Muscle of back (tissue), 13 donors: ENCODE measurements at places on chromosomes 2 and 18.

- peak; percentile 17 for DNase-seq
Measured at GRCh38 chr2:199659207-199659606, 191.8 kb downstream of the FTCDNL1 start.

- no peak for DNase-seq
Measured at GRCh38 chr2:100948942-100949811, 52.9 kb upstream of the RPL31 start.

DNA sequence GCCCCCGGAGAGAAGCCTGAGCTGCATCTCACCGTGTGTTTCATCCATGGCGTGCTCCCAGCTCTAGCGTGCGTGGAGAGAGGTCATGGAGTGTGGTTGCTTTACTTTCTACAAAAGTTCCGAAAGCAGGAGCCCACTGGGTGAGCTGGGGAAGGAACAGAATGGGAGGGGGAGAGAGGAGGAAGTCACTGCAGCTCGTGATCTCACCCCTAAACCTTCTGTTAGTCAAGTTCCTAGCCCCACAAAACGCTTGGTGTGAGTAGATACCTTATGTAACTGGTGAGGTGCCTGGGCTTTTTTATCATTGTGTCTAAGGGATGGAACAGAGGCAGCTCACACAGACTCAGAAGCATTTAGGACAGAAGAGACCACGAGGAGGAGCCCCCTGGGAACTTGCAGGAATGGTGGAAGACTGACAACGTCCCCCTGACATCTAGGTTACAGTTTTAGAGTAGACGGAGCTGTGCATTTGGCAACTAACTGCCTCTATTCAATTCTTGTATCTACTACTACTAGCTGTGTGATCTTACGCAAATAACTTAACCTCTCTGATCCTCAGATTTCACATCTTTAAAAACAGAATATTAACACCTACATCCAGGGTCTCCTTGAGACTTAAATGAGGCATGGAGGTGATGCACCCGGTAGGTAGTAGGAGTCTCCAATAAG is 123.3 kb downstream of the ARL4C start:
- DNase-seq = no peak

DNA sequence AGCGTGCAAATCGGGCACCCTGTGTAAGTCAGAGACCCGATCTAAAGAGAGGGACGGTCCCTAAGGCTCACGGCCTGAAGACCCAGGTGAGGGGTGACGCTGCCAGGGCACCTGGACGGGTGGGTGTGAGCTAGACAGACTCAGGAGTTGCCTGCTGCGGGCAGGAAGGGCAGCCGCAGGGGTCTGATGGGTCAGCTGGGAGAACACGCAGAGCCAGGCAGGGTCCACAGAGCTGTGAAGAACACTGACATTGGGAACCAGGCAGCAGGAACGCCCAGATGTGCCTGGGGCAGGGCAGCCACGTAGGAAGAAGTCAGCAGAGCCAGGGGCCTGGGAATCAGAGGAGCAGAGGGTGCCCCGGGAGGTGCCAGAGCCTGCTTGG is 25.9 kb downstream of the HDAC4 start:
- DNase-seq = no peak

DNA sequence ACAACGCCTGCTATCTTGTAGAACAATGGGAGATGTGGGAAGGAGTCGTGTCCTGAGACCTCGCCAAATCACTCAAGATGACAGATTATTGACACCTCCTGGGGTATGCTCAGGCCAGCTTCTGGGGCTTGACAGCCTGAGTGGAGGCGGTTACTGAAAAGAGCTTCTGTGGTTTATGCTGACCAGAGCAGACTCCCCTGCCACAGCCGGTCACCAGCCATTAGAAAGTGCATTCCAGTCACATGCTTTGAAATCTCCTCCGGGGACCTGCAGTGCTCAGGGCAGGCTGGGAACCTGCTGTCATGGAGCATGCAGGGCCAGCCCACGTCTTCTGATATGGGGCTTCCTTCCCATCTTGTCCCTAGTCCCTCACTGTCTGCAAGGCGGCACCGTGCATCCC is 215.9 kb downstream of the SEPTIN10 start:
- no peak for DNase-seq

GRCh38 chr2:201761101-201761500 is 19.6 kb downstream of the ALS2 start:
- DNase-seq = no peak

DNA sequence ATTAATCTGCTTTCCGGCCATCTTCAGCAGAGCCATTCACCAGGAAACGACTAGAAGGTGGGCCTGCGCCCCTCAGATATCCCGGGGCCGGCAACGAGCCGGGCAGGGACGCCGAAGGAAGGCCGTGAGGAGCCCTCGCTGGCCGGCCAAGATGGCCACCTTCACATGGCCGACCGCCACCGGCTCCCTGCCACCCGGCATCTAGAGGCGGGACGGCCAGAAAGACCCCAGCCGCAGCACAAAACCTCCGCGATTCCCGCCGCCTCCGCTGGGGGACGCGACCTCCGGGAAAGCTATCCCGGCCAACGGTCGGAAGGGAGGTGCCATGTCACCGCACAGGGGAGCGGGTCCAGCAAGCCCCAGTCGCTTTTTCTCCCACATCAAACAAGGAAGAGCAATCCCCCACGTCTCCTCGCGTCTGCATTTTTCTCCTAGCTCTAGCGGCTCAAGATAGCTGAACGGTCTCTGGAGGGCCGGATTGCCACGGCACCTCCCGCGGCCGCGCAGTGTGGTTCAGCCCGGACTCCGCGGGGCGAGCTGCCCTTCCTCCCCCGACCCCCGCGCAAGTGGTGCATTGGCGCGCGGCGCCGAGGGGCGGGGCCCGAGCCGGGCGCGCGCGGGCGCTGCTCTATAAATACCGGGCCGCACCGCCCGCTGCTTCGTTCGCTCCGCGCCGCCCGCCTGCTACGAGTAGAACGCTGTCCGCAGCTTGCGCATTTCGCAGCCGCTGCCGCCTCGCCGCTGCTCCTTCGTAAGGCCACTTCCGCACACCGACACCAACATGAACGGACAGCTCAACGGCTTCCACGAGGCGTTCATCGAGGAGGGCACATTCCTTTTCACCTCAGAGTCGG is at the start of gene MAT2A:
Gene MAT2A, plus strand, starts transcription at position 662 of the 854 bp plus-strand sequence. Its CDS starts 120 bp downstream, at position 782.
- DNase-seq = peak; percentile 97

- no peak for DNase-seq
Measured at GRCh38 chr2:23662941-23663920, 263.7 kb downstream of the ATAD2B start.

DNA sequence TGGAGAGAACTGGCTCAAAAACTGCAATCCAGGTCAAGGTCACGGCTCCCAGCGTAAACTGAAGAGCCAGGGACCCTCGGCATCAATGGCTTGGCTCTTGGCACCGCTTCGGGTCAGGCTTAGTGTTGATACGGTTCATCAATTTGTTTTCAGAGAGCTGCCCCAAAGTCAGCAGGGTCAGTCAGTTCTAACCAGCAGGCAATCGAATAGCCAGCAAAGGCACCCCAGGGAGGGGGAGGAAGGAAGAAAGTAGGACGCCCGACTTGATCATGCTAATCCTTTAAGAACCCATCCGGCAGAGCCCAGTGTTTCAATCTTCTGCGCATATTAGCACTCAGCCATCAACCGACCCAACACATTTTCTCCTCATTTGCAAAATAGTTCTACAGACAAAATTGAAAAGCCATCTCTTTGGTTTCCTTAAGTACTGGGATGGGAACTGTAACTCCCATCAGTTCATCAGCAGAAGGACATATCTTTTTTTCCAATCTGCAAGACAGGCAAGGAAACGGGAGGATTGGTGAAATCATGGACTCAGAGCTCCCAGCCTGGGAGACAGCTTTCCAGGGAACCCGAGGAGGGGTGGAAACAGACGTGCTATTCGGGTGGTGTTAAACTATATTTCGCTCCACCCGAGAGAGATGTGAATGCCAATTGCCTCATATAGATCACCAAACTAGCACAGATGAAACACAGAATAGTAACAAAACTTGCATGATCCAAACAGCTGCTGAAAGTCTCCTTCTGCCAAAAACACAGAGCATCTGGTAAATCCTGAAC is 40.7 kb upstream of the CABLES1 start:
- DNase-seq = no peak

DNA sequence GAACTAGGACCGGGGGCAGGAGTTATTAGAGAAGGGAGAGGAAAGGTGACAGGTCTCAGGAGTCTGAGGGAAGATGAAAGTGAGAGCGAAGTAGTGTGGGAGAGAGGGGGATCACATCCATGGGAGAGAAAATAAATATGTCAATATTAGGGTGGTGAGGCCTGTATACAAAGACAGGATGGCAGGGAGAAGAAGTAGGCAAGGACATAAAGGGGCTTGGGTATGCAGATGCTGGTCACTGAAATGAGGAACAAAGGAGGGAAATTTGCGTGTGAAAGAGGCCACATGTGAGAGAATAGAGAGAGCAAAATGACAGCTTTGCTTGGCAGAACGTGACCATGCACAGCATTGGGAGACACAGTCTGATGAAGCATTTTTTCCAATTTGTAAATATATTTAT is 13.6 kb downstream of the METAP1D start:
- no peak for DNase-seq

GRCh38 chr2:229869226-229869625 is 52.6 kb downstream of the TRIP12 start:
- no peak for DNase-seq

DNA sequence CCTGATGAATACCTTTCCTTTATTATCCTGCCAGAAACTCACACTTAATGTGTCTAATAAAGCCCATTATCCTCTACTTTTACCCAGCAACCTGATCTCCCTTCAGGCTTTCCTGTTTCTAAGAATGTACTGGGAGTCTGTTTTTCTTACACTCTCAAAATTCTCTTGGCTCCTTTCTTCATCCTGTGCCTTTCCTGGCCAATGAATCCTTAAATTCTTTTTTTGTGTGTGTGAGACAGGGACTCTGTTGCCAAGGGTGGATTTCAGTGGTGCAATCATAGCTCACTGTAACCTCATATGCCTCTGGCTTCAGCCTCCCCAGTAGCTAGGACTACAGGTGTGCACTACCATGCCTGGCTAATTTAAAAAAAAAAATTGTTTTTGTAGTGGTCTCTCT is 72.7 kb downstream of the MAP2 start:
- DNase-seq = peak; percentile 17

DNA sequence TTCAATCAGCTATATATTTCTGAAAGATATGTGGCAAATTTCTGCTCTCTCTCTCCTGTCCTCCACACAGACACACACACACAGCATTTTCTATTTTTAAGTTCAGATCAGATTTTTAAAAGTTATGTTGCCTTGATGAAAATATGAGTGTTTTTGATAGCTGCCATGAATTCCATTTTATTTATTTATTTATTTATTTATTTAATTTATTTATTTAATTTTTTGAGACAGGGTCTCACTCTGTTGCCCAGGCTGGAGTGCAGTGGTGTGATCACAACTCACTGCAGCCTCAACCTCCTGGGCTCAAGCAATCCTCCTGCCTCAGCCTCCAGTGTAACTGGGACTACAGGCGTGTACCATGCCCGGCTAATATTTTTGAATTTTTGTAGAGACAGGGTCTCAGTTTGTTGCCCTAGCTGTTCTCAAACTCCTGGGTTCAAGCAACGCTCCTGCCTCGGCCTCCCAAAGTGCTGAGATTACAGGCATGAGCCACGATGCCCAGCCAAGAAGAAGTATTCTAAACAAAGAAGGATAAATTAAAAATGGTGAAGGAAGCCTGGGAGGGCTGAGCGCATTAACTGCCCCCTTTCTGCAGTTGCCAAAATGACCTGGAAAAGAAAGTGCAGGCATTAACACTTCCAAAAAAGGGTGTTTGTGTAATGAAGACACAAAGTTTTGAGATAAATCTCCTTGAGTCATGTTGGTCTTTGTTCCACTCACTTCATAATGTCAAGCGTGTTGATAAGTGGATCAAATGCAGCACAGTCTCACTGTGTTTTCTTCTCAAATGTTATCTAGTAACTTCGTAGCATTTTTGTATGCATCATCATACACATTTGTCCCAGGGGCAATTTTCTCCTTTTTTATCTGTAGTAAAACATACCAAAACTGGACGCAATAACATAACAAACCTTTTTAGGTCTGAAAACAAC is 11.1 kb upstream of the IMPA2 start:
- DNase-seq = no peak

- no peak for DNase-seq
Measured at GRCh38 chr2:176493226-176493825, 224.1 kb downstream of the MTX2 start.

GRCh38 chr2:59868981-59869380 is 684.5 kb downstream of the BCL11A start:
- DNase-seq = no peak

DNA sequence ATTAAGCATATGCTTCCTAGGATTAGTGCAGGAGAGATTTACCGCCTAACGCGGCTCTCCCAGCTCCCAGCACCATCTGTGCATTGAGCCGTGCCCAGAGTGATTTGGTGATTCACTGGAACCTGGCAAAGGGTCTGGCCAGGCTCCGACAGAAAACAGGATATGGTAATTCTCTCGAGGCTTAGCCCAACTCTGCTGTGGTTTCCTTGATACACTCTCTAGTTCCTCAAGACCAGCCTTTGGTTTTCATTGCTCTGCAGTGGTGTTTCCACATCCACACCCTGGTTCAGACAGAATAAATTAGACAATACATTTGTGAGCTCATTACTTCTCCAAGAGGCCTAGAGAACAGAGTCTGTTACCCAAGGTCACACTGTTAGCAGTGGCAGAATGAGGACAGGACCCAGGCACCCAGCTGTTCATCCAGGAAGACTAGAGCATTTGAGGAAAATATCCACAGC is 23.0 kb upstream of the SMAD2 start:
- peak; percentile 39 for DNase-seq

GRCh38 chr2:113720167-113720566 is 36.3 kb downstream of the SLC35F5 start:
- DNase-seq = no peak

DNA sequence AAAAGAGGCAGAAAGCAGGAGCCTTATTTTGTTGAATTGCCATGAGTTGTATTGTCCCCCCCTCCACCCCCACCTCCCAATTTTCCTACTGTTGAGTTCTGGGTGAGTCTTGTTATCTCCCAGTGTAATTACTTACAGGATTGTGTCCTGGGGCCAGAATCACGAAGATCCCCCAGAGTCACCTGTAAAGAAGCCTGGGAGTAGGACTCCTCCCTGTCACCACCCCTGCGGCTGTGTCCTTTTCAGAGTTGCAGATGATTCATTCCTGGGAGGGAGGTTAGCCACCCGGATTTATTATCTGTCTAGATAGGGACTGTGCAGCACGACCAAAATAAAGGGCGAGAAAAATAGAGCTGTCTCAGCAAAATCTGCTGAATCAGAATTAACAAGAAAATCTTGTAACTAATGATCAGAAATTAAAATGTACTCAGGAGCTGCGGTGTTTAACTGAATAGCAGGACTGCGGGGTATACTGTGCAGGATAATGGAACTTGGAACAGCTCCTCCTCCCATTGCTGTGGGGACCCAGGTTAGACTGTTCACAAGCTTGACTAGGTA is 81.7 kb upstream of the CAPN13 start:
- no peak for DNase-seq

- no peak for DNase-seq
Measured at GRCh38 chr2:58620093-58620492, 379.0 kb upstream of the FANCL start.

GRCh38 chr2:38178556-38179419 is 102.8 kb upstream of the CYP1B1 start:
- DNase-seq = peak; percentile 27

DNA sequence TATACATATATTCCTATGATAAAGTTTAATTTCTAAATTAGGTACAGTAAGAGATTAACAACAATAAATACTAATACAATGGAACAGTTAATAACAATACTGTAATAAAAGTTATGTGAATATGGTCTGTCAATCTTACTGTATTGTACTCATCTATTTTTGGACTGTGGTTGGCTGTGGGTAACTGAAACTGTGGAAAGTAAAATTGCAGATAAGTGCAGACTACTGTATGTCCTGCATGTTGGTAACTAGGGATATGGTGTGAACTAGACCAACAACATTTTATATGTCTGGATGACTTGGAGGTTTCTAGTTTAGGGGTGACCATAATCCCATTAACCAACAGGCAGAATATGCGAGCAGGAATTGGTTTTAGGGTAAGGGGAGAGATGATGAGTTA is 23.3 kb downstream of the PHLPP1 start:
- no peak for DNase-seq
